Liver (tissue), 10 donors: ENCODE measurements at places on chromosomes 3 and 15. TPM values are rescaled to one million over a fixed set of nuclear protein-coding genes. Genes with fewer than 3 reads are reported as not detected.

WNT5A gene
- 0.79 TPM for total RNA-seq

DNA sequence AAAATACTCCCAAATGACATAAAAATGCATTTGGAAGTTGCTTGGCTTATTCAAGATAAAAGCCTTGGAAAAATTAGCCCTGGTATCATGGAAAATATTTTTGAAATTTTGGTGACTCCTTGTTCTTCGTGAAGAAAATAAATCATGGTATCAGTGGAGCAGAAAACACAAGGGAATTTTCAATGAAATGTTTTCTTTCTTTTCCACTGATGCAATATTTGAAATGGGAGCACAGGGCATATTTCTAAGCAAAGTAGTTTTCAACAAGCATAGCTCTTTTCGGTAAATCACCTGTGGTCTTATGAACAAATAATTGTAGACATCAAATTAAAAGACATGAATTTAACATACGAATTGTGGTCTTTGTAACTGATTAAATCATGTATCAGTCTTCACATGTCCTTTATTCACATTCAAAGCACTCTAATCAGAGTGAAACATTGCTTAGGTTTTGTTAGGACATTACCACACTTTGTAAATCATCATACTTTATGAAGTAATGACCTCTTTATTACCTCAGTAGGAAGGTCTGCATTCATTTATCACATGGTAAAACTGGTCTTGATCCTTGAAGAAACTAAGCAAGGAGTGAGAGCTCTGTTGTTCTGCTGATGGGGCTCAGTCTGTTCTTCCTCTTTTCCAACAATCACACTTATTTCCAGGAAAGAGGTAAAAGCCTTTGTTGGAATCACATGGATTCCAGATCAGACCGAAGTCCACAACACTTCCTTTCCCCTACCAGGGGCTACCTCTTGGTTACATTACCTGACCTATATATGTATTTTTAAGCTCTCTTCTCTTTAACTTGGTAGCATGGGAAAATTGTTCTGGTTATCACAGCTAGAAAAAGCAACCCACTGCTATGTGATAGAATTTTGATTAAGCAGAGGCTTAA is 413.5 kb upstream of the THBS1 start:
- DNase-seq: no peak

DNA sequence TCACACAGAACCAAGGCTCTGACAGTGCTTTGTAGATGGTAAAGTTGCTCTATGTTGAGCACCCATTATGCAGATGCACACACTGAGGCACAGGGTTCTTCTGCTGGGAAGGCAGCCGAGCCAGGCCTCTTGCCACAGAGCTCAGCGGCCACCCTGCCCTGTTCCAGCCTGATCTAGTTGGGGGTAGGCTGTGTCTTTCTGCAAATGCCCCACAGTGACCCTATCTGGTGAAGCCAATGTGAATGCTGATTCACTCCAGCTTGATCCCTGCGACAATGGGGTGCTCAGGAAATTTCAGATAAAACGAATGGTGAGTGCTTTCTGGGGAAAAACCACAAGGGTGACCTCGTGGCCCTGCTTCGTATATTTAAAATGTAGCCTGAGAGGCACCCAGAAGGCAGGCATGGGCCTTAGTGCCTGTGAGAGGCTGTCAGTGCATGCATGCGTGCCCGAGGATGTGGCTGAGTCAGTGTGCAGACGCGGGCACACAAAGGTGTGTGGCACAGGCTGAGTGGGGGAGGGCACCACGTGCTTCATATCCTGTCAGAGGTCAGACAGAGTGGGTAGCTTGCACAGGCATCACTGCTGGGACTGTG is 85.7 kb downstream of the ATP2B2 start:
- DNase-seq: no peak

C3orf80 gene
- total RNA-seq: 0.47 TPM

- no peak for DNase-seq
Measured at GRCh38 chr15:92069308-92070250, 216.1 kb downstream of the SLCO3A1 start.

DNA sequence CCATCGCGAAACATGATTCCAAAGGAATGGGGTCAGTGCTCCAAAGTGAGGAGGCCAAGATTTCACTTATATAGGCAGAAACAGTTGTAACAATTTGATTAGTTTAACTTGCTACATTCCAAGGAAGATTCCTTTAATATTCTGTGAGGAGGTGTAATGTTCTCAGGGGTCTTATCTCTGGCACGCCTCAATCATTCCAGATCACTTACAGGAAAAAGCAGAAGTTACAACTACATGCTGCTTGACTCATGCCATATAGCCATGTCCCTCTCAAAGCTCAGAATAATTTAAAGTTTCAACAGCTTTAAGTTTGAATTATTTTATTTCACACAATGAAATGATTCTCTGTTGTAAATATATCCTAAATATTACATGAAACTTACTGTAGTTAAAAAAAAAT is 3.5 kb upstream of the FYTTD1 start:
- DNase-seq: no peak

DNA sequence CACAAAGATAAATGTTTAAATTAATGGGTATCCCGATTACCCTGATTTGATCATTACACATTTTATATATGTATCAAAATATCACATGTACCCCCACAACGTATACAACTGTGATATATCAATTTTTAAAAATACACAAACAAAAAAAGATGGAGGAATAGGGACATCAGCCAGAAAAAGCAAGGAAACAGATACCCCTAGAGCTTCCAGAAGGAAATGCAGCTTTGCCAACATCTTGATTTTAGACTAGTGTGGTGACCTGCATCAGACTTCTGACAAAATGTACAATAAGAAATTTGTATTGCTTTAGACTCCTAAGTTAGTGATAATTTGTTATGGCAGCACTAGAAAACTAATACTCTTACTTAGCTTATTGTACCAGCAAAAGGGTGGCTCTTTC is 483.8 kb downstream of the TUSC7 start:
- DNase-seq: no peak

- no peak for DNase-seq
Measured at GRCh38 chr3:9141928-9142289, 107.5 kb downstream of the SRGAP3 start.

SLC24A5 gene
- not detected for total RNA-seq

DNA sequence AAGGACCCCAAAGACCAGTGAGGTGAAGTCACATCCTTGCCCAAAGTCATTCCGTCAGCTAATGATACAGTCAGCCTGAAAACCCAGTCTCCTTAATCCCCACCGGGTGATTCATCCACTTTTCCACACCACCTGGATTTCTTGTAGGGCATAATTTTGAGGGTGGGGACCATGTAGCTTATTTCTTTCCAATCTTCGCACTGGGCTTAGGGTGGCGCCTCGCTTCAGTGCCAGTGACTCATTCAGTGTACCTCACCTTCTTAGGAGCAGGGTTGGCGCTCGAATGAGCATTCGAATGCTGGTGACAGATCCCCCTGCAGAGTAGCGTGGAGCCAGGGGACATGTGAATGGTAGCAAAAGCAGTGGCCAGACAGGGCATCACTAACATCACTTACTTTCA is 24.0 kb downstream of the BMF start:
- no peak for DNase-seq

- no peak for DNase-seq
Measured at GRCh38 chr3:23607184-23607847, 198.4 kb upstream of the UBE2E1 start.

NOX5 gene
- under 0.01 TPM for total RNA-seq

GRCh38 chr3:87136066-87136596 is 91.0 kb upstream of the CHMP2B start:
- no peak for DNase-seq
